ENCODE measurements at places on chromosomes 2 and 18.

DNA sequence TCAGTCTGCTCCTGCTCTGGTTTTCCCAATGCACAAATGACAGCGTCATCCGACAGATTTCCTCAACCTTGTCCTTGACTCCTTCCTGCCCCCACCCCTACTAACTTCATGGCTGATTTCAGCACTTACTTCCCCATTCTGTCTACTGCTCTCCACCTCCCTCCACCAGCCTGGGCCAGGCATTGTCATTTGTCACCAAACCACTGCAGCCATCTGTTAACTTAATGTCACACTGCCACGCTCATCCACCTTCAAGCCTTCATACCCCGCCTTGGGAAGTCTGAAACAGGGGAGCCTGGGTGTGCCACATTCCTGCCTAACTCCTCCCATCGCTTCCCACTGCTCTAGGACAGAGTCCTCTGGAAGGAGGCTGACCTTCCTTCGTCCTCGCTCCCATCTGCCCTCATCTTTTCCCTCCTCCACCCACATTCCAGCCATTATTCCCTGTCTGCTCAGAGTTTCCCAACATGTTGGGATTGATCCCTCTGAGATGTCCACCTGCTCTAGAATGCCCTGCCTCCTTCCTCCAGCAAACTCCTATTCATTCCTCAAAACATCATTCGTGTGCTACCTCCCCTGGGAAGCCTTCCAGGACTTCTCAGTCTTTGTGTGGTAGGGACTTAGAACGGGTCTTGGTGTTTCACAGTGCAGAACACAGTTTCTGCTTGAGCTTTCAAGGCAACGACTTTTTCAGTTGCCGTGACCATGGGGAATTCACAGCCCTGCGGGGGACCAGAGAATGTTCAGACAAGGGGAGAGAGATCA, 42.2 kb upstream of the SMAD7 start:
- no peak for DNase-seq

GRCh38 chr2:177340158-177340557, 52.4 kb upstream of the AGPS start:
- peak; percentile 25 for DNase-seq

DNA sequence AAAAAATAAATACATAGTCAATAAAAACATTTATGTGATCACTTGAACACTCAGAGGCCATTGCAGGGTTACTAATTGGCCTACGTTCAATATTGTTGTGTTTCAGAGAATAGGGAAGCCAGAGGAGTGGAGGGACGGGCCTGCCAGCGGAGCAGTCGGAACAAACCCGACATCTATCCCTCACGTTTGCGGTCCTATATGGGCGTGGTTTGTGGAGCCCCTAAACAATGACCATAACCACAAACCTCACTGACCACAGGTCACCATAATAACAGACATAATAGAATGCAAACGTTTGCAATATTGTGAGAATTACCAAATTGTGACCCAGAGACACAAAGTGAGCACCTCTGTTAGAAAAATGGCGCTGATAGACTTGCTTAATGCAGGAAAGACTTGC, 19.5 kb upstream of the ZNF516 start:
- DNase-seq = no peak

DNA sequence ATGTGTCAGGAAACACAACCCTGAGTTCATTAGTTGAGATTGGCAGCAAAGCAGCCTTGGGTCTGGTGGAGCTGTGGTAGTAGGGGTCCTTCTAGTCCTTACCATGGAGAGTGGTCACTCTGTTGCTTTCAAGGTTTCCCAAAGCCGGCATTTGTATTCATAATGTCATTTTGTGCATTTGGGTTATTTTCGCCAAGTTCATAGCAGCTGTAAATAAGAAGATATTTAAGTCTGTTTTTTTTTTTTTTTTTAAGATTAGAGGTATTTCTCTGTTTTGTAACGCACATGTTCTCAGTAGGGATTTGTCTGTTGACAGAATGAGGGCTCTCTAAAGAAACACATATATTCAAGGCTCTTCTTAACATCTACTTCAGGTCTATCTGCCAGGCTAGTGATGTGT, 114.1 kb downstream of the PRPF40A start:
- DNase-seq = no peak

DNA sequence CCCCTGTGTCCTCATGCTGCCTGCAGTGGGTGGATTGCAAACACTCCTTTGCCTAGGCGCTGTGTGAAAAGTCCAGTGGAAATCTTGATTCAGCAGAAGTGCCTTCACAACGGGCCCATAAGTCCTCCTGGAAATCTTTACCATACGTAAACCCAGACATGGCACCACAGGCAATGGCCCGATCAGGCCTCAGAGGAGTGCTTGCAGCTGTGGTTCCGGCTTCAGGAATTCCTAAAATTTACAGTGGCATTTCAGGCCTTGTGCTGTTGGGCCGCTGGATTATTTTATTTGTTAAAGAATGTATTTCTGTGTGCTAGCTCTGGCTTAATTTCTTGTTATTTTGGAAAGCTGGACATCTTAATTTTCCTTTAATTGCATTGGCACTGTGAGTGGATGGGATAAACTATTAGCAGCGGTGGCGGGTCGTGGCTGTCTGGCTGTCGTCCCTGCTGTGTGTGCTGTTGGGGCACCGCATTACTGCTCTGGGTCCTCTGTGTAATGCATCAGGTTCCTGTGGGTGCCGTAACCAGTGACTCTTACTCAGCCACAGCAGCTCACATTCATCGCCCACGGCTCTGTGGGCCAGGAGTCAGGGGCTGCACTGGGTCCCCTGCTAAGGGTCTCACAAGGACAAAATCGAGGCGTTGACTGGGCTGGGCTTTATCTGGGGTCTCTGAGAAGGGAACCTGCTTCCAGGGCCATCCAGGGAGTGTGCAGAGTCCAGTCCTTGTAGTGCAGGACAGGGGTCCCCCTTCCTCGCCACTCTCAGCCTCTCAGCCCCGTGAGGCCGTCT, 73.1 kb downstream of the RTP5 start:
- no peak for DNase-seq

DNA sequence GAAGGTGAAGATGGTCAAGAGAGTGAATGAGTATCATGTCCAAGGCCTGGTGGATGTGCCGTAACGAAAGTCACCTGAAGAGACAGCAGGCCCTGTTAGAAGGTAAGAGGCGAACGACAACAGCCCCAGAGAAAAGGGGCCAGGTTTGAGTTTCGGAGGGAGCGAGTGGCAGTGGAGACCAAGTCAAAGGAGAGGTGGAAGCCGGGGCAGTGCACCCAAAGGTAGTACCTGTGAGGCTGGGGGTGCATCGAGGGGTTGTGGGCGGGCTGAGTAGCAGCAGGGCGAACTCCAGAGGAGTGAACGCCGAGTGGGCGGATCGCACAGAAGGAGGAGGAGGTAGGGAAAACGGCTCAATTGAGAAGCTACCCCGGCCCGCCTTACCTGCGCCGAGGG, 358 bp downstream of the USP37 start:
- no peak for DNase-seq

All from RKO (cell line).